ENCODE measurements at places on chromosomes 3 and 15.

GRCh38 chr15:87753539-87753938, 503.0 kb downstream of the NTRK3 start:
- no peak for DNase-seq

- no peak for DNase-seq
Observed at GRCh38 chr3:12154151-12154550, 4.6 kb downstream of the TIMP4 start.

DNA sequence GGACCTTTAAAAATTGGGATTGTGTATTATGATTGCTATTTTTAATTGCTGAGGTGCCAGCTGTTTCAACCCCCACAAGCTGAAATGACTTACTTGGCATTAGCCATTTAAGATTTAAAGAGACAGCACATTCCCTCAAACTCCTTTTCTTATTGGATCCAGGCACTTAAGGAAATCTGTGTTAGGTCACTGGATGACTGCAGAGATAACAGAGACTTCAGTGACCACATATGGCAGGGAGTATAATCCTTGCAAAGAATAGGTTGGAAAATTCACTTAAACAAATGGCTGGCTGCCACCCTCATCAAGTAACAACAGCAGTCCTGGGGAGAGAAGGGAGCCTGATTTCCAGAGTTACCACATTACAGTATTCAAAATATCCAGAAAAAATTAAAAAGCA, 66.6 kb downstream of the SLMAP start:
- no peak for DNase-seq

DNA sequence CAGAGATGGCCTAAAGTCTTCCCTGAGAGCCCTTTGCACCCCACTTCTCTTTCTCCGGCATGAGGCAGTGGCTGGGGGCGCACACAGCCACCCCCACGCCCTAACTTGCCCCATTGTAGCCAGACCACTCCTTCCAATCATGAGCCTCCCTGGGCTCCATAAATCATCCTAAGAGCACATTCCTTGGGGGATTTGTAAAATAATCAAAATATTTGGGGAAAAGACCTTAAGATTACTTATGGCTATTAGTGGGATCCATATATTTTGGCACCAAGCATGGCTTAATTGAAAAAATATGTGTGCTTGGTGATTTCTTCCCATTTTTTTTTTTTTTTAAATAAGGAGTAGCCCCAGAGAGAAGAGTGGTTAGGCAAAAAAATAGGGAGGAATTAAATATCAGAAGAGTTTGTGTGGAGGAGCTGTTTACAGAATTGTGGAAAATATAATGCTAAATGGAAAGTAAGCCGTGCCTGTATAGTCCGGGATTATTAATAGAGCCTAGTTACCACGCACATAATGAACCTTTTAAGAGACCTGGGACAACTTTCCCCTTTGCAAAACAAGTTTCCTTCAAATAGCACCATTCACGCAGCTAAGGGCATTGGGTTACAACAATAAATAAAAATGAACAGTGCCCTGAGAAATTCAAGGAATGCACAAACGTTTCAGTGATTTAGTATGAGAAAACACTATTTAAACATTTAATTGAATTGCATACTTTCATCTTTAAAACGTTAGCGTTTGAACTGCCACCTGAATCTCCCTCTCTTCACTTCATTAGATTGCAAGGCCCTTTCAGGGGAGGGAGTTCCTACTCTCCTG, 46.1 kb downstream of the SMAD6 start:
- no peak for DNase-seq

DNA sequence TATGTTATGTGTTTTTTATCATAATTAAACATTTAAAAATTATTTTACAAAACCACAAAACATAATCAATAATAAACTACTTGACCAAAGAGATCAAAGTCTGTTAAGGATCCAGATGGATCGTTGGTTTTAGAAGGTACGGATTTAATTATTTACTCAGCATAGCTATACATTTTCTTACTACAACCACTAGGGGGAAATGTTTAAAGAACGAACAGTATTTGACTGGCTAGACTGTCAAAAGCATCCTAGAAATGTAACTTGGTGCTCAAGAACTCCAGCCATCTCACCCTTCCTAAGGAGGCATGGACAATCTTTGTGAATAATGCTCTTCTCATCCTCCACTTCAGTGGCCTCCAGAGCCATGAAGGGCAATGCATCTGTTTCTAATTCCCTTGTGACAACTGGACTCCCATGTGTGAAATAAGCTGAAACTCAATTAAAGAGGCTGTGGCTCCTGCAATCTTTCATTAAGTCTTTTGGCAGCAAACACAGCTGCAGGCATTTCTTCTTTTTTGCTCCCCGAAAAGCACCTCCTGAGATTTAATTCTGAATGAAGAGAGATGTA, 94.7 kb upstream of the TUSC7 start:
- no peak for DNase-seq

- no peak for DNase-seq
Observed at GRCh38 chr3:170560296-170560695, 25.6 kb downstream of the SLC7A14 start.

GRCh38 chr3:172140499-172141391, 101.4 kb downstream of the FNDC3B start:
- no peak for DNase-seq

DNA sequence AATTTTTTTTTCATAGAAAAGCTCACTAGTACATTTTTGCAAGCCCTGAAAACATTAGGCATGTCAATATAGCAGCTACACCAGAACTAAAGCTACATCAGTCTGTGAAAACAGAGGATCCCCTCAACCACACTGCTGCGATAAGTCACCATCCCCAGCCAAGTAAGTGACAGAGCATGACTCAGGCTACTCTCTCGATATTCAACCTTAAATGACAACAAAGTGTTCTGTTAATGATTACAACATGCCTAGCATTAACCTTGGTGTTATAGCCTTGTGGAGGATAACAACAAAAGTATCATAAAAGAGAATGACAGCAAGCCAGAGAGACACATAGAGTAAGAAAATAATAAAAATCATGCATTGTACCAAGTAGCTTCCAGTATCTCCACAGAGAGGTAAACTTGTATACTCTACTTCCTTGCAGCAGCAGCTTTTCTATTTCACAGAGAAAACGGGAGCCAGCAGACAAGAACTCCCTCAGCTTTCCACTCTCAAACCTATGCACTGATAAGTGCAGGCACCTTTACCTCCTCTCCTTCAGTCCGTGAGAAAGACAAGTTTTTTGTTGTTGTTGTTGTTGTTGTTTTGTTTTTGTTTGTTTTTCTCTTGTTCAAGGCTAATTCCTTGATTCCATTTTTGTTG, 76.6 kb downstream of the GBE1 start:
- no peak for DNase-seq

GRCh38 chr3:145889730-145890129, 271.3 kb downstream of the PLOD2 start:
- DNase-seq, result no peak

GRCh38 chr3:171230865-171231264, 204.3 kb upstream of the SLC2A2 start:
- no peak for DNase-seq

- peak; percentile 48 for DNase-seq
Observed at GRCh38 chr3:48013288-48013980, 2.8 kb downstream of the MAP4 start.

DNA sequence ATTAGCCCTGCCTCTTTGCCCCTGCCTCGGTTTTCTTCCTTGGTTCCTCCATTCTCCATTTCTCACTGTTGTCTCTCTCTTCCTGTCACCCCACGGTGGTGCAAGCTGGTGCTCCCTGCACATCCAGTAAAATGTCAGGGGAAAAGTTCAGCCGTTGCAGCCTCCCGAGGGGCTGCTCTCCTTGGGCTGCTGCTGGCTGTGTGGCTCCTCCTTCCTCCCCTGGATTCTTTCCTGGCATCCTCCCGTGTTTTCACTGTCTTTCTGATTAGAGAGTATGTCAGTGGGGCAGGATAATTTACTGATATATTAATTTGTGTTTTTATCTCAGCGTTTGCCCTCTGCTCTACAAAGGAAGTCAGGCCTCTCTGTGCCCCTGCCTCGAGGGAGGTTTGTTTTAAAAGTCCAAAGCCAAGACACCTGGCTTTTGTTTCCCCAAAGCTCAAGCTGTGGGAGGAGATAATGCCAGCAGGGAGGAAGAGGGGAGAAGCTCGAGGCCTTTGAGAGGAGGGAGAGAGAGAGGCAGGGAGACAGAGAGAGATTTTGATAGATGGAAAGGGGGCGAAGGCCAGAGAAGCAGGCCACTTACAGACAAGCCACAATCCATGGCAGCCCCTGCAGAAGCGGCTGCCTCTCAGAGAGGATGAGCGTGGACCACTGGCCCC, 150.3 kb upstream of the NR2F2 start:
- no peak for DNase-seq

DNA sequence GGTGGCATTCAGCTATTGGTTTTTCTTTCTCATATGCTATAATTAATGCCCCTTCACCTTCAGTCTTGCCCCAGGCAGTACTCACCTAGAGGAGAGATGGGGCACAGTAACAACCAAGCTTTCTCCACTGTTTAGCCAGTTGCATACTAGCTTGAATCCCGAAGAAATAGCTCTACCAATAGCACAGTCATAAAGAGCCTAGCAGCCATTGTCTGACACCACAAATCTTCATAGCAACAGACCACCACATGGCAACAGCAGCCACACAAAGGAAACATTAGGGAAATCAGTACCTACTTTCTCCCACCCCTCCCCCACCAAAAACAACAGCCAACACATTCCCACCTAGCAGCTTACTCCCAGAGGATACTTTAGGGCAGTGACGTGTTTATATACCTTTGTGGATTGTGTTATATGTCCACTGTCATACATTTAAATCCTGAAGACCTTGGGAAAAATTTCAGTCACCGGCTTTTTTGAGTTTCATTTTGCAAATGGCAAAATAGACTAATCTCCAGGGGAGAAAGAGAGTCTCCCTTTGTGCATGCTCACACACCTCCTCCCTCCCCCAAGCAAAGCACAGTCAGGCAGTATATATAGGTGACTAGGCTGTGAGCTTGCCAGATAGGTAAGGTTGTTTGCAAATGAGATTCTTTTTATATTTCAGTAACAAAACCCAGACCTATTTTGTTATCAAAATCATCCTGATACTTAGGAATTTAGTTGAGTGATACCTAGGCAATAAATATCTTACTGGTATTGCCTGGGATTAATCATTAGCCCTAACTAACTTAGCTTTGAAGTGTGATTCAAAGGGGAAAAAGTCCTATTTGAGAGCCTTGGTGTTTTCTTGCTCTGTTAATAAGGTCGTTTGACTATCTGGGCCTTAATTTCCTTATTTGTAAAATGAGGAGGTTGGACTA, 140.6 kb downstream of the RBPMS2 start:
- DNase-seq, result no peak

GRCh38 chr3:194840661-194841514, 155.2 kb downstream of the FAM43A start:
- DNase-seq, result no peak

- peak; percentile 54 for DNase-seq
Observed at GRCh38 chr15:70323111-70323851, 225.6 kb upstream of the TLE3 start.

DNA sequence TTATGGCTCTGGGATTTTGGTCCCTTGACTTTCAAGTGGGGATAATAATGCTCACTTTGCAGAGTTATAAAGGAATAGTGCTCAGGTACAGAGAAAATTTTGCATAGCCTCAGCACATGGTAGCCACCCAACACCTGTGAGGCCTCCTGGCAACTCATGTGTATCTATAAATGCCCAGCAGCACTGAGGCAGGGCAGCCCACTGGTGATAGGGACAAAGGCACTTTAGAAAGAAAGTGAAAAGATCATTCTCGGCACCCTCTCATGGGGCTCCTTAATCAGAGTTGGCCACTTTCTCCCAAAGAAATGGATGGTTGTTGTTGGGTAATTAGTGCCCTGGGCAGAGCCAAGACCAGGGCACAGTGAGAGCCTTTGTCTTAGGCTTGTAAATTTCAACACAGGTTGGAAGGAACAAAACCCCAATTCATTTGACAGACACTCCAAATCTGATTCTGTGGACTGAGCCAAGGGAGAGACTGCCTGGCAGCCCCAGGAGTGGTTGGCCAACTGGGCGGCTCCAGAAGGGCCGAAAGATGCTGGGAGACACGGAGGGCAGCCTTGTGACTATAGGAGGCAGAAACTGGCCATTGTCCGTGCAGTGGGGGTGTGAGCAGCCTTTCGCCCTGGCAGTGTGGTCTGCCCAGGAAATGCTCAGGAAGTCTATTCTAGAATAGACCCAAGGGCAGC, 213.2 kb upstream of the RGMA start:
- DNase-seq, result no peak

- no peak for DNase-seq
Observed at GRCh38 chr15:88269356-88270062, 13.0 kb upstream of the NTRK3 start.

- DNase-seq, result no peak
Observed at GRCh38 chr3:194606941-194607340, 26.3 kb downstream of the TMEM44 start.

DNA sequence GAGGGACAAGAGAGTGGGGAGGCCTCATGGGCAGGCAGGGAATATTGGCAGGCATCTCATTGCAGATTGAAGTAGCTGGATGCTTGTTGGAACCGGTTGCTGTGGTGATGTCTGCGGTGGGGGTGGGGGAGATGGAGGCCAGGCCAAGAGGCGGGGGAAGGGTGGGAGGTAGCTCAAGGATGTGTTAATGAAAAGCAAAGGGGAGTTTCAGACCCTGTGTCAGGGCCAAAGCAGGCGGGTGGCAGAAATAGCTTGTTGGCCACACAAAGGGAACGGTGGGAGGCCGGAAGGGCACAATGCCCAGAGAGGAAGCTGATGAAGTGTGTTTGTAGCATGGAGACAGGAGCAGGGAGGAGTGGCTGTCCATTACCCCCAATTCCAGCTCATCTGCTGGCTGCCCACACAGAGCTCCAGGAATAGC, 28.0 kb downstream of the CCDC33 start:
- DNase-seq, result no peak

- no peak for DNase-seq
Observed at GRCh38 chr3:99777708-99778107, 40.0 kb upstream of the CMSS1 start.

GRCh38 chr3:42654331-42655201, 1.1 kb downstream of the ZBTB47 start:
- peak; percentile 56 for DNase-seq

- no peak for DNase-seq
Observed at GRCh38 chr15:69554279-69554961, 101.8 kb downstream of the RPLP1 start.

- no peak for DNase-seq
Observed at GRCh38 chr3:66464512-66464894, 36.3 kb downstream of the LRIG1 start.

DNA sequence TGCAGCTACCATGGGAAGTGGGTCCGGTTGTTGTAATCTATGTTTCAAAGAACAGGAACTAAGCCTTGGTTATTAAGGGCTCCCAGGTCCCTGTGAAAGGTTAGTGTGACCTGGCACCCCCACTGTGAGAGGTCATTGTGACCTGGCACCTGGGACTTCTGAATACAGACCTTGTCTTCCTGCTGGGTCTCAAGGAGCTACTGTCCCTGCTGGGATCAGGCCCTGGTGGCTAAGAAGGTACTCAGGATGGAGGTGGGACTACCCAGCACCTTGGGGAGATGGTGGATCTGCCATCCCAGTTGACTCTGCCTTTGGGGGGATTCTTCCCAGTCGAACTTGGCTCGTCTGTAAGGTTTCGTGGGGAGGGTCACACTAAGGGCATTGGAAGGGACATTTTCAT, 10.3 kb upstream of the SLCO2A1 start:
- no peak for DNase-seq

GRCh38 chr3:146280864-146281263, 30.0 kb upstream of the PLSCR4 start:
- DNase-seq, result no peak

All from heart right ventricle (tissue), 16 donors.